Coronary artery (tissue), 2 donors: ENCODE measurements at places on chromosomes 5 and 9.

DNA sequence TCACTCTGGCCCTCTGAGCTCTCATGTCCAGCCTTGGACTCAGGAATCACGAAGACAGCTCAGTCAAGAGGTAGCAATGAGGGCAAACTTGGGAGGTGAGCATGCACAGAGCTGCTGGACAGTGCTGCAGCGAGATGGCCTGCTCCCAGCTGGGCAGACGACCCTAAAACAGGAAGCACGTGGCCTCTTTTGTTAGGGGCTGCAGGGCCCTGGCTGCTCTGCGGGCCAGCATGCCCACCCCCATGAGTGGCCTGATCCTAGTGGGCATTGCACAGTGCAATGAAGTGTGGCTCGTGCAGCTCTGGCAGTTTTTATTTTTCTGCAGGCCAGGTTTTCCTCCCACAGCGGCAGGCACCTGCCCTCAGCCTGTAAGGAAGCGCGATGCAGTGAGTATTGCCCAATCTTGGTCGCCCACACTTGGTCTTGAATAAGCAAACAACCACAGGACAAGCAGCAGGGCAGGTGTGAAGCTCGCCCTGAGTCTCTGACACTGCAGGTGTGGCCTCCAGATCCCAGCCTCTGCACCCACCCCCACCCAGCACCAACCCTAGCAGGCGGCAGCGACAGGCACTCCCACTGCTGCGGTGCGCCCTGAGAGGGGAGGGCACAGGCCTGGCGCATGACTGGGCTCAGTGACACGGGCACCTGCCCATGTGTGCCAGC is 60.8 kb downstream of the SEMA4D start:
- no peak for DNase-seq

DNA sequence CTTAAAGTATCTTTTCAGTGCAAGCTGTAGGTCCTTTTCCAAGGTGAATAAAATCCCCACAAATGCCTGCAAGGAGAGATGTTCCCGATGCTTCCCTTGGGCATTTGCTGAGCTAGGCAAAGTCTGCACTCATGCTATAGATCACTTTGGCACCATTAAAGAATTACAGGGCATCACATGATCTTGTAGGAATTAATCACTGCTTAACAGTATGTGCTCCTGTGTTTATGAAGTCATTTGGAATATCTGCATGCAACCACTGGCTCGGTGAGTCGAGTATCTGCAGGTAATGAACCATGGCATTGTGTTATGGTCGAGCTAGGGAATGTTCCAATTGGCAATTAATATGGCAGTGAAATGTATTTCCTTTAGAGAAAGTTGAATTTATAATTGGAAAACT is 615.1 kb downstream of the TLE1 start:
- DNase-seq, result no peak

- no peak for DNase-seq
Observed at GRCh38 chr5:147712019-147712418, 70.5 kb downstream of the JAKMIP2 start.

- no peak for DNase-seq
Observed at GRCh38 chr9:111659691-111660090, 1.7 kb upstream of the GNG10 start.

- no peak for DNase-seq
Observed at GRCh38 chr5:135450952-135451351, 1.2 kb downstream of the TIFAB start.

- no peak for DNase-seq
Observed at GRCh38 chr5:127975961-127976360, 107.6 kb upstream of the SLC12A2 start.

- DNase-seq, result no peak
Observed at GRCh38 chr5:61123145-61123544, 39.1 kb downstream of the SMIM15 start.

GRCh38 chr5:38846379-38847011 is 683 bp downstream of the OSMR start:
- no peak for DNase-seq

- no peak for DNase-seq
Observed at GRCh38 chr5:166962461-166962860, 1329.0 kb upstream of the WWC1 start.
